ENCODE measurements at places on chromosomes 12 and 14.

GRCh38 chr12:87991483-87991882 lies 37.7 kb downstream of the C12orf50 start:
- no peak for DNase-seq

GRCh38 chr14:70924521-70924920 lies 17.3 kb downstream of the PCNX1 start:
- DNase-seq = no peak

- DNase-seq = peak; percentile 74
These were observed at the start of gene TIMELESS for GRCh38 chr12:56448860-56449621. TSS of gene TIMELESS (minus strand) at chr12:56449426. CDS start at chr12:56434170, 15,256 bp downstream.

GRCh38 chr12:124904306-124905098 lies 9.9 kb downstream of the UBC start:
- peak; percentile 73 for DNase-seq

GRCh38 chr12:72872238-72872887 lies 600.2 kb downstream of the TRHDE start:
- no peak for DNase-seq

- DNase-seq = no peak
These were observed 7.1 kb downstream of the ZFP36L1 start for GRCh38 chr14:68785534-68786490.

DNA sequence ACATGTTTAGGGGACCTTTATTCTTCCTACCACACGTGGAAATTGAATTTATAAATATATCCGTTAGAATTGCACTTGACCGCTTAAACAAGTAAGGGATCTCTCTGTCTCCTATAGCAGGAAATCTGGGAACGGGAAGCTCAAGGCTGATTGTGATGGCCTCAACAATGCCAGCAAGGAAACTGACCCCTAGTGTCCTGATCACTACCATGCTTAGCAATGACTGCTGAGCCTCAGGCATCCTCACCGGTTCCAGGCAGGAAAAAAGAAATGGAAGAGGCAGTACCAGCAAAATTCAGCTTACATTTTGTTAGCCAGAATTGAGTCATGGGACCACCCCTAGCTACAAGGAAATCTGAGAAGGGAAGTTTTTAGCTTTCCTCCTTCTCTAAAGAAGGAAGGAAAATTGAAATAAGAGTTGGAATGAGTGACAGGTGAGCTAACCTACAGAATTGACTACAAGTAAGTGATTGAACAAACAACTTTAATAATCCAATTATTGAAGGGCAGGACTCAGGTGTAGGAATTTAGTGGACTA lies 43.9 kb upstream of the AMN1 start:
- DNase-seq = no peak

- DNase-seq = no peak
These were observed 672 bp upstream of the SCFD1 start for GRCh38 chr14:30621354-30621939.

- no peak for DNase-seq
These were observed 28.3 kb downstream of the NTN4 start for GRCh38 chr12:95762123-95762785.

- no peak for DNase-seq
These were observed 27.8 kb downstream of the ANKRD9 start for GRCh38 chr14:102481791-102482238.

DNA sequence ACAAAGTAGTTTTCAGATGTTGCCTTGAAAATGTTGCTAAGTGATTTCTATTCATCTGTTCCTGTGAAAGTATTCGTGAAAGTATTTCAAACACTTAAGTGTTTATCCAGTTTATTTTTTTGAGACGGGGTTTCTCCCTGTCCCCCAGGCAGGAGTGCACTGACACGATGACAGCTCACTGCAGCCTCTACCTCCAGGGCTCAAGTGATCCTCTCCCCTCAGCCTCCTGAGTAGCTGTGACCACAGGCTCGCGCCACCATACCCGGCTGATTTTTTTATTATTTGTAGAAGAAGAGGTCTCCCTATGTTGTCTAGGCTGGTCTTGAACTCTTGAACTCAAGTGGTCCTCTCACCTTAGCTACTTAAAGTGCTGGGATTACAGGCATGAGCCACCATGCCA lies 1.7 kb downstream of the ZDHHC17 start:
- DNase-seq = no peak

- no peak for DNase-seq
These were observed 197.0 kb downstream of the ACSS3 start for GRCh38 chr12:81274637-81275529.

- DNase-seq = peak; percentile 15
These were observed 14.5 kb downstream of the OAS2 start for GRCh38 chr12:112992541-112993398.

DNA sequence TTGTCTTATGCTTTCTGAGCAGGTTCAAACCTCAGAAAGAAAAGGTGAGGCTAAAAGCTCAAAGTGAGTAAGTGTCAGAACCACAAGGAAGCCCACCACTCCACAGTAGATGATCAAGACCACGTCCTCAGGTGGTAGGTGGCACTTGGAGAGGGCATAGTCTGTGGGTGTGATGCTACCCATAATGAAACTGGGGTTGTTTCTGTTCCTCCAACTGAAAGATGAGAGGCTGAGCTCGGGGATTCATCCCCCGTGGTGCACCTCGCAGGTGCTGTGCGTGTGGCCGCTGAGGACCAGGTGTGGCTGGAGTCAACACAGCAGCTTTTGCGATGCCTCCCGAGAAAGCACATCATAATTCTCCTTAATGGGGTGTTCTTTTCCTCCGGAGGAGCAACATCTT lies 285.7 kb downstream of the TTC8 start:
- no peak for DNase-seq

DNA sequence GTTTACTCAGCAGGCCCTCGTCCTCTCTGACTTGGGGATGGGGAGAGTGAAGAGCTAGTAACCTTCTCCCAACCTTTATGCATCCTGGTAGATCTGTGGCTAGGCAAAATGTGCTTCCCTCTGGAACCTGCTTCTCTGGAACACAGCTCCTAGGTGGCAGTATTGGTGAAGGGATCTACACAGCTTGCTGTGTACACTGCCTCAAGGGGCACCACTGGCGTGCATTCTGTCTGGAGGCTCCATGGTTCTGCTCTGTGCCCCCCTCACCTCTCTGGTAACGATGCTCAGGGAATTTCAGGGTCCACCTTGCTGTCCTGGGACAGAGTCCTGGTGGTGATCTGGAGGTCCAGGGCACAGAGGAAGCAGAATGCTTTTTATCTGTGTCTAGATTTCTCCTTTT lies 43.5 kb upstream of the KCNA5 start:
- DNase-seq = no peak

- DNase-seq = no peak
These were observed 41.5 kb downstream of the KCTD10 start for GRCh38 chr12:109435428-109436187.

DNA sequence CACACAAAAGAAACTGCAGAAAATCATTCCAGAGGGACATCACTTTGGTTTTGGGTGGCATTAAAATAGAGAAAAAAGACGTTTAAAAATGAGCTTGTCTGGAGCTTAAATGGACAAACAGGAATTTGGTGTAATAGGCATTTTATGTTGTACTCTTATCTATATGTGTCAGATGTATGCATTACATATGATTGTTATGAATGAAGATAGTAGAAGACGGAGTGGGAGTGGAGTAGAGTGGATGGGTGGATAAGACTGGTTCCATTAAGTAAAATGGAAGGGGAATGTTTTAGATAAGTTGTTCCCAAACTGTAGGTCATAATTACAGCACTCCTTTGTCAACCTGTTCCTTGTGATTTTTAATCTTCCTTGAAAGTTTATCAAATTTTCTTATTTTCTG lies 1.9 kb downstream of the CCDC91 start:
- no peak for DNase-seq

GRCh38 chr14:39374851-39375250 lies 57.4 kb downstream of the FBXO33 start:
- peak; percentile 71 for DNase-seq

GRCh38 chr12:108129017-108129812 lies at the start of gene WSCD2:
TSS of gene WSCD2 (plus strand) at chr12:108129288. CDS start at chr12:108195833, 66,545 bp downstream.
- DNase-seq = no peak

DNA sequence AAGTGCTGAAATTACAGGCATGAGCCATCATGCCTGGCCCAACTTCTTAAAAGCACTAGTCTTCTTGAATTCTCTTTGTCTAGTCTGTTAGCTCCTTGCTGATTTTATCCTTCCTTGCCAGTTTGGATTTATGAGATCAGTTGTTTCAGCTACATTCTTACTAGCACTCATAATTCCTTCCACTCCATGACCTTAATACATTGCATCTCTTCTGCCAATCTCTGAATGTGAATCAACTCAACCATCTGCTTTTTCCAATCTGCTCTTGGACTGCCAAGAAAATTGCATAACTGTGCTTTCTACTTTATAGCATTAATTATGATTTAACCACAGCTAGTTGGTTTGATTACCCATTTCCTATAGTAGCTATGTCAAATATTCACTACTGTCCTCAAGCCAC lies 14.9 kb upstream of the HEATR5A start:
- DNase-seq = no peak

GRCh38 chr14:93019367-93019843 lies 96.3 kb downstream of the ITPK1 start:
- DNase-seq = no peak

GRCh38 chr12:45290216-45290605 lies 74.3 kb downstream of the ANO6 start:
- DNase-seq = peak; percentile 70

DNA sequence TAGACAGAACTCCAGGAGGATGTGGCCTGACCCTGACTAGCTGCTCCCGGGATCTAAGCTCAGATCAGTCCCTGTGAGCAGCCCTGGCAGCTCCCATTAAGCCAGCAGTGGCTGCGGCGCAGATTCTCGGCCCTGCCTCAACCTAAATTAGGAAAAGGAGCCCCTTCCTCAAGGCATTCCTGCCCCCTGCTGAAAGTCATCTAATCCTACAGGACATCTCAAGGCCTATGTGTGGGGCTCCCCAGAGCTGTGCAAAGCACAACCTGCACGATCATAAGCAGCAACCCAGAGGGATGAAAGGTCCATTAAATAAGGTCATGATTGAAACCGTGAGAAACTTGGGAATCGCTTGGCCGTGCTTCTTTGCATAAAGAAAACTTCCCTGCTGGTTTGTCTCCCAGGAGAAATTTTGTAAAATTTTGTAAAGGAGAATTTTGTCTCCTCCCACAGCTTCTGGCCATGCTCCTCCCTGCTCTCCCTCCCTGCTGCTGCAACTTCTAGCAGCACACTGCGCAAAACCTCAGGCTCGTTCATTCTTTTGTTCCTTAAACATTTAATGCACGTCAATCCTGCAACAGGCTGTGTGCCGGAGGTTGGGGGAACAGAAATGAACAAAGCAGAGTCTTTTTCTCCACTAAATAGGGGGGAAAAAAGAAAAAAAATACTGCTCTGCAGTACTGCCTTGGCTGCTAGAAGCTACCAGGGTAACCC lies 96.6 kb upstream of the SLC35F4 start:
- no peak for DNase-seq

DNA sequence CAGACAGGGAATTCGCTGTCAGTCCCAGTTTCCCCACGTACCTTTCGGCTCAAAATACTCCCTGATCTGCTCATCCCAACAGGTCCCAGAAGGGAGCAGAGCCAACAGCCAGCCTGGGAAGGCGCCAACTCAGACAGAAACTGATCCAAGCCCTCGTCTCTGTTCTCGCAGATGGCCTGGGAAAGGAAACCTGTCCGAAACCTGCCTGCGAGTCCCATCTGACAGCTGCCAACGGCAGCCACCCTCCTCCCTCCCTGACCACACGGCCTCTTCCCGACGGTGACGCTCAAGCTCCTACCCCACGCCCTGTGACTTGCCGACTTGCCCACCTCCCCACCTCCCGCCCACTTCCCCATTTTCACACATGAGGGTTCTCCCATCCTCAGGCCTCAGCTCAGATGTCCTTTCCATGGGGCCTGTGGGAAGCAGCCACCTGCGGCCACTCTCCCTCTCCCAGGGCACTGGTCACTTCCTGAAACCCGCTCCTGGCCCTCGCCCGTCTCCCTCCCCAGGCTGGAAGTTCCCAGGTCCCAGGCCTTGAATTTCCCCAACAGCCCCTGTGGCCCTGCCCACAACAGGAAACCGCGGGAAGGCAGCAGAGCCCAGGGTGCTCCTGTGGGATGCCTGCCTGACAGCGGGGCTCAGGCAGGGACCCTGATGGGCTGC lies 60.9 kb upstream of the FBRSL1 start:
- DNase-seq = no peak

DNA sequence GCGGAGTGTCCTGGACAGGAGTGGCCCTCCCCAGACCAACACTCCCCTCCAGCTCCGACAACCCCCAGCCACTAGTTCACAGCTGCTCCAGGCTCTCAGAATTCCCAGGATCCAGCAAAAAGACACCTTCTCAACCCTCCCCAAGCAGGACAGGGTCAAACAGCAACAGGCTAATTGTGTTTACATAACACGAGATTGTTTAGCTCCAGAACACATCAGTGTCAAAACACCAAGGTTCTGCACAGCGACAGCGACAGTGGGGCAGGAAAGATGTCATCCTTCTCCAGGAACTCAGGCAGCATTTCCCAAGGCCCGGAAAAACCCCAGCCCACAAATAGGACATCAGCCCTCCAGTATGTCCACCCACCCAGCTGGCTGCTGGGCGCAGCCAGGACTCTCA lies 16.5 kb downstream of the ITPK1 start:
- no peak for DNase-seq

DNA sequence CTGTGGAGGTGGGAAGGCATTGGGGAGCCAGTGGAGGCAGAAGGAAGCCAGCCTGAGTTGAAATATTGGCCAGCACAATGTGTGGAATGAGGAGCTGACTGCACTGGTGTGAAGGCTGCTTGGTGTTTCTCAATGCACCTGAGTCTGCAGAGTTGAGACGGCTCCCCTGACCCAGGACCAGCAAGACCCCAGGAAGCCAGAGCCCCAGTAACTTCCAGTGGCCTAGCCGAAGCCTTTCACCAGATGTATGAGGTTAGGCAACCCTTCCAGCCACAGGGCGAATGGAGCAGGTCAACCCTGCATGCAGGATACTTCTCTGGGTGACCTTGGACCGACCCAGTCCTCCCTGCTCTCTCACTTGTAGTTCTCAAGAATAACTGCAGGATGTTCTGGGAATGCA lies 12.9 kb upstream of the KRT73 start:
- no peak for DNase-seq

- DNase-seq = no peak
These were observed 76.0 kb upstream of the CCDC60 start for GRCh38 chr12:119258556-119258955.

GRCh38 chr12:67155863-67156262 lies 113.3 kb upstream of the CAND1 start:
- DNase-seq = no peak
